ENCODE measurements at places on chromosomes 1 and 21.

- no peak for DNase-seq
Measured at GRCh38 chr1:39540504-39541031, 36.0 kb downstream of the PABPC4 start.

- no peak for DNase-seq
Measured at GRCh38 chr1:44507490-44508396, 102.7 kb downstream of the RNF220 start.

DNA sequence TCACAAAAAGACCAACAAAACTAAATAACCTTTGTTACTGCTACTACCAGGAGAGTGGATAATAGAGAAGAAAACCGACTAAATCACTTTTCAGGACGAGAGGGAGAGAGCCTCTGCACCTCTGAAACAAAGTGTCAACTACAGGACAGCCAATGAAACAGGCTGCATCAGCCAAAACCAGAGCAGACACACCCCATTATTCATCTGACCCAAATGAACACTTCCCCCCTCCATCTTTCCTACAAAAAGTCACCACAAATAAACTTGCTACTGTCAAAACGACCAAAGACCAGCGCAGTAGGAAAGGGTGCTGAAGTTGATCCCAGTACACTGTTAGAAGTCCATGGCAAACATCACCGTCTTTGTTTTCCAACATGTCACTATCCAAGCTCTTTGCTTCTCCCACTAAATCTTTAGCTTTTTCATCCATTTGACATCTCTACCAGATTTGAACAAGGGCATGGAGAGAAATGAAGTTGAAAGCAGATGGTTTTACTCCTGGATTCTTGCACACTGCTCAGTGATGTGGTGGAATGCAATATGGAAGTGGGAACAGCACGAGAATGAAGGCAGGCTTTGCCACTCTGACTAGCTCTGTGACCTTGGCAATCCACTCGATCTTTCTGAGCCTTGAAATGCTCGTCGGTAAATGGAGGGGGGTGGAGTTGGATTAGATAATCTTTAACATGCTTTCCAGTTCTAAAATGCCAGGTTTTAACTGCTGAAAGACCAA is 20.5 kb downstream of the DSTYK start:
- DNase-seq = peak; percentile 22

GRCh38 chr21:39220150-39220549 is 36.9 kb upstream of the PSMG1 start:
- DNase-seq = no peak
